Substantia nigra (tissue), 51 donors: ENCODE measurements at places on chromosomes 12 and 14.

DNA sequence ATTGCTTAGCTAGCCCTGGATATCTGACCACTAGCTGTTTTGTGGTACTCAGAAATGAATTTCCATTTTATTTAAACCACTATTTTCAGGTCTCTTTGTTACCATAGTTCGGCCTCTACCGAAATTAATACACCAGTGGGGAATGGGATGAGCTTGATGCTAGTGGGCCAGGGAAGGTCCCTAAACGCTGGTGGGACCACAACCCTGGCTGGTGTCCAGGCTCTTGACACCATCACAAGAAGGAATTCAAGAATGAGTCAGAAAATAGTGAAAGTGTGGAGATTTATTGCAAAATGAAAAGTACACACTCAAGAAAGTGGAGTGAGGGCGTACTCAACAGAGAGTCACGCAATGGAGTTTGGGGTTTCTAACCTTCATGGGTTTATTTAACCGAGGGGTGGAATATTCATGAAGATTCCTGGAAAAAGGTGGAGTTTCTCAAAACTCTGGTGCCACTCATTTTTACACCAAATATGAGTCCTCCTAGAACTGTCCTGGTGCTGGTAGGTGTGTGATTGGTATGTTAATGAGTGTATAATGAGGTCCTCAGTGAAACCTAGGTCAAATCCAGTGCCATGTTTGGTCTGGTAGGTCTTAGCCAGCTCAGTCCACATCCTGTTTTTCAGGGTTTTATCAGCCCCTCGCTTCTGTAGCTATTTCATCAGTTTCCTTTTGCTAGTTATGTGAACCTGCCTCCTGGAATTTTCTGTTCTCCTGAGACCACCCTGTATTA lies 38.9 kb upstream of the LRP6 start:
- no peak for DNase-seq

DNA sequence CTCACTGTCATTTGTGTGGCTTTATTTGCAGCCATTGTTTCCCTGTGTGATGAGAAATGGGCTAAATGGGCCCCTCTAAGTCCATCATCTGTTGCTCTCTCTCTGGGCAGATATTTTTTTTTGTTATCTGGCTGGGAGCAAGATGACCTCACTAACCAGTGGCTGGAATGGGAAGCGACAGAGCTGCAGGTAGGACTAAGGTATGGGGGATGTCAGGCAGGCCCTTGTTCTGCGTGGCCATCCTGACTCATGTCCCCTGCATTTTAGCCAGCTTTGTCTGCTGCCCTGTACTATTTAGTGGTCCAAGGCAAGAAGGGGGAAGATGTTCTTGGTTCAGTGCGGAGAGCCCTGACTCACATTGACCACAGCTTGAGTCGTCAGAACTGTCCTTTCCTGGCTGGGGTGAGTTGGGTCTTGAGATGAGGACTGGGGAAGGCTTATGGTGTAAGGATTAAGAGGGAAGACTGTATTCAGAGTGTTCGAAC lies 1.3 kb downstream of the MARS1 start:
- no peak for DNase-seq

DNA sequence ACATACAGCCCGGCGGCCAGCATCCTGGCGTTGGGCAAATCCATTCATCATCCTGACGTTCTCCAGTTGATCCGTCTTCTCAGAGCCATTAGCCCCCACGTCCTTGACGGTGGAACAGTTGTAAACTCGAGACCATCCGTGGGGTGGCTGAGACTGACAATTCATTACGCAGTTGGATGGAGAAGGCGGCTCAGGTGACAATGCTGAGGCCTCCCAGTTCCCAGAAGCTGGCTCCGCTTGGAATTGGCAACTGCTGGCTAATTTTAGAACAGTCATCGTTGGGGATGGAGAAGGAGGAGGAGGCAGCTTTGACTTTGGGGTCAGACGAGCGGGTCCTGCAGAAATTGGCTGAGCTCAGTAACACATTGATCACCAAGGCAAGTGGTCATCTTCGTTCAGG lies 186.5 kb downstream of the PHETA1 start:
- DNase-seq = no peak

- no peak for DNase-seq
Observed at GRCh38 chr12:14810953-14811483, 3.0 kb downstream of the SMCO3 start.

DNA sequence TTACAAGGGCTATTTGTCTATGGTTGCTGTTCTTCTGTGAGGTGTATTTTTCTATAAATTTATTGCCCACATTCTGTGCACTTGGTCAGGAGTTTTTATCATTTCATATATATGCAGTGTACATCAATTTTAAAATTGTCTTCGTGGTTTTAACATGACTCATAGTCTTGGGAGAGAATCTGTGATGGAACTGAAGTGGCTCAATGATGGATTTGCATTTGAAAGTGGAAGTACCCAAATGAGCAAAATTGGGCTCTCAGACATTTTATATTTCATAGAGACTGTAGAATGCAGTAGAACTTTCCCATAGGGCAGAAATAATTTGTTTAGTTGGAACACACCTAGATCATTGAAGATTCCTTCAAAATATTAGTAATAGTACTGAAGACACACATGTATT lies 1.9 kb upstream of the SCFD1 start:
- no peak for DNase-seq

GRCh38 chr14:33836900-33837577 lies 113.8 kb downstream of the EGLN3 start:
- no peak for DNase-seq

DNA sequence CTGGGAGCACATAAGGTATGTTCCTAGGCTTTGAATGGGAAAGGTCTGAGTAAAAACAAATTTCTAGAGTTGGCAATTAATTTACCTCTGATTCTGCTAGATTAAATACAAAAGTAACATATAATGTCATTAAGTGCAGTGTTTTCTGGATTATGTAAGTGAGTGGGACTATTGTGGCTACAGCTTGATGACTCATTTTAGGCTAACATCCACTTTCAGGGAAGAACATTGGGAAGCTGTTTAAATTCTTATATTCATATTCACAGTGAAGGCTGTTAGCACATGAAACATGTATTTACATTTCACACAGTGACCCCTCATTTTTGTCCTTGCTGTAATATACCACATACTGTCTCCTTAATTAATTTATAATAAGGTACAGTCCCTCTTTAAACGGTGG lies 13.2 kb upstream of the BMAL2 start:
- no peak for DNase-seq

DNA sequence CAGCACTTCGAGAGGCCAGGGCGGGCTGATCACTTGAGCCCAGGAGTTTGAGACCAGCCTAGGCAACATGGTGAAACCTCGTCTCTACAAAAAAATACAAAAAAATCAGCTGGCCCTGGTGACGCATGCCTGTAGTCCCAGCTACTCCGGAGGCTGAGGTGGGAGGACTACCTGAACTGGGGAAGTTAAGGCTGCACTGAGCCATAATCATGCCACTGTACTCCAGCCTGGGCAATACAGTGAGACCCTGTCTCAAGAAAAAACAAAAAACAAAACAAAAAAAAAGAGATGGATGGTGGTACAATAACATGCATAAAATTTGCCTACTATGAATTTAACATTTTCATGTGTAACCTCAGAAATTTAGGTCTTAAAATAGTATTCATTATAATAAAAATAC lies 2.2 kb downstream of the THAP2 start:
- no peak for DNase-seq

GRCh38 chr14:94643316-94644101 lies 31.3 kb downstream of the SERPINA3 start:
- DNase-seq = no peak

DNA sequence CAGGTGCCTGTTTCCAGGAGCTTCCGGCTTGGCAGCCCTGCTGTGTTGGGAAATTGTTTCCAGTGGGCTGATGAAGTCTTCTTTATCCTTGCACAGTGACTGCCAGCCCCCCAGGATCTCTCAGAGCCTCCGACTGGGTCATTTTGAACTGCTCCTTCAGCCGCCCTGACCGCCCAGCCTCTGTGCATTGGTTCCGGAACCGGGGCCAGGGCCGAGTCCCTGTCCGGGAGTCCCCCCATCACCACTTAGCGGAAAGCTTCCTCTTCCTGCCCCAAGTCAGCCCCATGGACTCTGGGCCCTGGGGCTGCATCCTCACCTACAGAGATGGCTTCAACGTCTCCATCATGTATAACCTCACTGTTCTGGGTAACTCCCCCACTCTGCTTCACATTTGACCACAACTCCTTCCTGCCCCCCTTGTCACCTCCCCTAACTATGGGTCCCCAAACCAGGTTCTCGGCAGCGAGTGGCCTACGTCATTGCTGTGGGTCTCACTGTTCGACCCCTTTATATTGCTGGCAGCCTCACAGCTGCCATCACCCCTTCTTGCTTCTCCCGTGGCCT lies 2.3 kb downstream of the LAG3 start:
- no peak for DNase-seq

- DNase-seq = no peak
Observed at GRCh38 chr14:101581806-101582205, 20.5 kb downstream of the DIO3 start.

GRCh38 chr14:87869619-87870583 lies 123.1 kb downstream of the GALC start:
- DNase-seq = no peak

DNA sequence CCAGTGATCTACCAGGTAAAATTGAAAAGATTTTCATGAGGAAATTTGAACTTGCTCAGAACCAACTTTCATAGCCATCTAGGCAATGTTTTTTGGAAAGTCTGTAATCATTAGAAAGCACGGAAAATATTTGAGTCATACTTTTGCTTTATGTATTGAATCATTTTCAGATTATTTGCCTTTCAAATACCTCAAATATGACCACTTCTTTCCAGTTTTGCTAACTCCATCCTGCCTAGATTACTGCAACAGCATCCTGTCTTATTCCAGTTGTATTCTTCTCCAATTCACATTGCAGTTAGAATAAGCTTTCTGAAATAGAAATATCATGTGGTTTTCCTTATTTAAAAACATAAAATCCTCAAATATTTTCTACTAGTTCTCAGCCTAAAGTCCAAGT lies 239.8 kb upstream of the FAR2 start:
- no peak for DNase-seq

GRCh38 chr14:21241218-21241819 lies 27.9 kb downstream of the HNRNPC start:
- DNase-seq = no peak

GRCh38 chr12:1872448-1872847 lies 46.0 kb downstream of the CACNA2D4 start:
- DNase-seq = no peak

- no peak for DNase-seq
Observed at GRCh38 chr12:124764870-124765580, 98.6 kb downstream of the SCARB1 start.

DNA sequence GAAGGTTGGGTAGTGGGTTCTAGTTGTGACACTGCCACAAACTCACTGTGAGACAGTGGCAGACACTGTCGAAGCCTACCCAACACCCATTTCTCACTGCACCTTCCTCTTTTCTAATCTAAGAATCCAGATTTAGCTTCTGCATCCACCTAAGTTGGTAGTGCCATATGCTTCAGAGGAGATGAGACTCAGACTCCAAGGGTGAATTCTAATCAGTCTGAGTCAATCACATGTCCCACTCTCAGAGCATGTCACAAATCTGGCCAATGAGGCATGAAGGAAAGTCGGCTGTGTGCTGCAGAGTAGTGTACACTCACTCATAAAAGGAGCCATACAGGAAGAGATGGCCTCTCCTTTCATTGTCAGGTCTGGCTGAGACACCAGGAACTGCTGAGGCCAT lies 102.1 kb upstream of the RAP1B start:
- no peak for DNase-seq

- no peak for DNase-seq
Observed at GRCh38 chr14:102819176-102819628, 42.0 kb downstream of the TRAF3 start.

DNA sequence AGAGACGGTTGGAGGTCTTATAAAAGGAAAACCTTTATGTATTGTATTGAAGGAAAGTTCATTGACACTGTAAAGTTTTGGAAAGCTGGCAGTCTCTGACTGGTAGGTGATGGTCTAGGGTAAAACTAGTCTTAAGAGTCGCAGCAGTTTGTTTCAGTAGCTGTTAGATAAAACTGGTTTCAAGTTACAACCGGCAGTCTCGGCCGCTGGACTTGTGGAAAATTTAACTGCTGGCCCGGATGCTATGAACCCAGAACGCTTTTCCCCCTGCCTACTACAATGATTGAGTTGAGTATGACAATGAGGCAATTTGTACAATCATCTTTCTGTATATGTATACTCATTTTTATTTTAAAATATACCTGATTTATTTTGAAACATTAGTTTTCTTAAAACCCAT lies 1426.9 kb downstream of the AACS start:
- no peak for DNase-seq

DNA sequence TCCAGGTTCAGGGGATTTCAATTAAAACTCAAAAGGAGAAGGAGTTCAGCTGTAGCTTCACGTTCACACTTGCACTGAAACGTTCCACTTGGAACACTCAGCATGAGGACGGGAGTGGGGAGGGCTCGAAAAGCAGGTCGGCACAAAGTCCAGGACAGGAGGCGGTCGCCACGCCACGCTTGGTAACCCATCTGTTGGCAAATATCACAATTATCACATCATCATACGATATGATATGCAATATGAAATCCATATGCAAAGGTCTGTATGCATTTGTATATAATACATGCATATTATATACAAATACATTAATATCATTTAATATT lies 17.2 kb downstream of the ADGRD1 start:
- DNase-seq = no peak

DNA sequence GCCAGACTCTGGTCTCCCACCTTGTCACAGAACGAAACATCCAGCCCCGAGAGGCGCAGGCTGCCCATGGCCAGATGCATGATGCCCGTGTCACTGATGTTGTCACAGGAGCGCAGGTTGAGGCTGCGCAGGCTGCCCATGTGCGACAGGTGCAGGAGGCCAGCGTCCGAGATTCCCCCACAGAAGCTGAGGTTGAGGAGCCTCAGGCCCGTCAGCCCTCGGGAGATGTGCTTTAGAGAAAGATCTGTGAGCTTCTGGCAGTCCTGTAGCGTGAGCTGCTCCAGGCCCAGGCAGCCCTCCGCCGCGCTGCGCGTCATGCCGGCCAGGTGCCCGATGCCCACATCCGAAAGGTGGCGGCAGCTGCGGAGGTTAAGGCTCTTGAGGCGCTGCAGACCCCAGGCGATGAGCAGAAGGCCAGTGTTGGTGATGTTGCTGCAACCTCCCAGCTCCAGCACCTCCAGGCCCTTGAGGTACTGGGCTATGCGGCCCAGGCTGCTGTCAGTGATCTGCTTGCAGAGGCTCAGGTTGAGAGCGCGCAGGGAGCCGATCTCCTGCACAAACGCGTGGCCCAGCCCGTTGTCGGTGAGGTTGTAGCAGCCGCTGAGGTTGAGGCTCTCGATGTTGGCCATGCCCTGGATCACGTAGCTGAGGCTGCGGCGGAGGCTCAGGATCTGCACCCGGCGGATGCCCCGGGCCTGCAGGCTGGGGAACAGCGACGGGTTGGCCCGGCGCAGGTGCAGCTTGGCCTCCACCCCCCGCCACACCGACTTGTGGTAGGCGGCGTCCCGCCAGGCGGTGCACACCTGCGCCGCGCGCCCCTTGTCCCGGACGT lies 991 bp downstream of the FBXL14 start:
- no peak for DNase-seq

DNA sequence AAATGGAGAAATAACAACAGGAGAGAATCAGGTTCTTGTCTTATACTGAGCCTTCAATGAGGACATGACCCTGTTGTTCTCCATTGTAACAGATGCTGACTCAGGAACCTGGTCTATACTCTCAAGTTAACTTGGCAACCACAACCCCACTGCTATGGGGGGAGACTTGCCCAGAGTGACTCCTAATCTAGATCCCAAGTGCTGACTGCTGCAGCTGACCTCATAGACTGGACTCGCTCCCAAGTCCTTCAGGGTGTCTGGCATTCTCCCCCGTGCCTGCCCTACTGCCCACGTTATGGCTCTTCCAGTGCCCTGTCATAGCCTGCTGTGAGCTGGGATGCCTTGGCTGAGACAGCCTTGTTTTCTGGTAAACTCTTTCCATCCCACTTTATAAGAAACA lies 37.1 kb downstream of the NID2 start:
- DNase-seq = no peak
